IPS DF 6.9 (cell line): ENCODE measurements at places on chromosomes 7 and 10.

GRCh38 chr7:75762350-75762917, 9.6 kb downstream of the CCL26 start:
- no peaks in the 10 kb centered on the region for H3K27me3 ChIP-seq
- H3K4me3 ChIP-seq = no peak overlapping the region
- no peak for DNase-seq
- H3K27ac ChIP-seq = no peak overlapping the region
- no peaks in the 10 kb centered on the region for H3K36me3 ChIP-seq

DNA sequence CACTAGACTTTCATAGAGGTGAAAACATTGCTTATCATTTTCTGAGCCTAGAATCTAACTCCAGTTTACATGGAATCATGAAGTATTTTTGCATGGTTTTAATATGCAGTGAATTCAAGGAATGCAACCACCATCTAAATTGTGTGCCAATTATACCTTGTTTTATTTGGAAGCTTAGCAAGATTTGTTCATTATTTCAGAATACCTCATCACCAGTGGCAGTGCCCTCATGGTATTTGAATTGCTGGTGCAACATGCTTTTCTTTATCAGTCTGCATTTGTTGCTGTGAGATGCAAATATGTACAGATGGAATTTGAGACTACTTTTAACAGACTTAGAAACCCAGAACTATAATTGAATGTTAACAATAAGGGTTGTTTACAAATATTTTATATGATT, 18.7 kb upstream of the ZNF800 start:
- no peak overlapping the region for H3K27ac ChIP-seq
- no peak overlapping the region for H3K4me3 ChIP-seq
- no peaks in the 10 kb centered on the region for H3K27me3 ChIP-seq
- H3K36me3 ChIP-seq = no peaks in the 10 kb centered on the region
- no peaks in the 10 kb centered on the region for H3K4me1 ChIP-seq
- no peak for DNase-seq

DNA sequence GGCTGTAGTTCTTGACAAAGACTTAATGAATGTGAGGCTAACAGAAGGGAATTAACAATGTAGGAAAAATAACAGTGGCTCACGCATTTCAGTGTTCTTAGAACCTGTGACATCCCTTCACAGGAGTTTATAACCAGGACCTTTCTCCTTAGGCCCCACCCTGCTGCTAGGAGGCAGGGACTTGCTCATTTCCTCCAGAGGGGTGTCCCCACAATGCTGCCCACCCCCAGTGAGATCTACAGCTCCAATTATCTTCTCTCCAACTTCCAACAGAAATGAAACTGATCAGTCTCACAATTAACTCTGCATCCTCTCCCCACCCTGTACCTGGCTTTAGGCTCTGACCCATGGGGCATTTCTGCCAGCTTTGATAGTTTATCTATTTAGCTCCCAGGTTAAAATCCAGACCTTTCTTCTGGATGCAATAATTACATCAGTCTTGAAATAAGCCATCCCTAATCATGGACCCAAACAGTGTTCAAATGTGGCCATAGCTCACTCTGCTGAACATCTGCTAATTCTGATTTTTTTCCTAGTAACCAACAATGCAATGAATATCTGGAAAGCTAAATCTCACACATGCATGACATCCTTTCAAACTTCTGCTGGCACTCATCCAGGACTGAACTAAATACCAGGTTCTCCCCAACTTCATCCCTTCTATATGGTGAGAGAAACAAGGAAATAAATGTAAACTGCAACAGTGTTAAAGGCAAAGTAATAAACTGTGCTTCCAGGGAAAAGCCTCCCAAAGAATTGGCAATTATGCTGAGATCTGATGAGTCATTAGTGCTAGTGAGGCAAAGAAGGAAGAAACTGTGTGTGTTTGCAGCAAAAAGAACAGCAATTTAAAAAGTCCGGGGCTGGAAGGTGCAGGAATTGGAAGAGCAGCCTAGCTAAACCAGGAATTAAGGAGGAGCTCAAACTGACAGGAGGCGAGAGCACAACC, 64.6 kb downstream of the HERPUD2 start:
- H3K36me3 ChIP-seq = no peaks in the 10 kb centered on the region; the same call in 1 of the 2 replicates
- H3K4me1 ChIP-seq = no peaks in the 10 kb centered on the region
- no peak overlapping the region for H3K27ac ChIP-seq
- no peak overlapping the region for H3K4me3 ChIP-seq
- H3K27me3 ChIP-seq = no peaks in the 10 kb centered on the region

DNA sequence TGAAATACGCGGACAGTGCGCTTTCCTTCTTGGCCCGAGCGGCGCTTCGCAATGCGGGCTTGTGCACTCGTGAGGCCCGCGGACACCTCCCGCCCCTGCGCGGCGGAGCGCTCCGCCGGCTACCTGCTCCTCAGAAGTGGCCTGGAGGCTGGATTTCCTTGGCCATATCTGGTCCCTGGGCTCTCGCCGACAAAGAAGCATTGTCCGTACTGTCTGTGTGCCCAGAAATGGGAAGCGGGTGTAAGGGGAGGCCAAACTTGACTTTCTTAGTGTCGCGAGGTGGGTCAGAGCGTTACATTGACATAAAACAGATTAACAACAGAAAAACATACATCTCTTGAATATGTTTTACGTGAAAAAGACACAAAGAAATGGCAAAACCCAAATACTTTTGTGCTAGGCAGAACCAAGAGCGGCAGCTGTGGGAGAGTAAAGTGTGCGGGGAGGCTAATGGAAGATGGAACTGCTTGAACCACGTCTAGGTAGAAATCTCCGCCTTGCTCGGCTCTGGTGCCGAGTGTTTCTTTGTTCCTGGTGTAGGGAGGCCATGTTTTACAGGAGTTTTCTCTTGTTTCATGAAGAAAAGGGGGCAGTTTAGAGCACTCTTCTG, 1.4 kb downstream of the LANCL2 start:
- DNase-seq = no peak
- H3K27me3 ChIP-seq = no peaks in the 10 kb centered on the region
- no peaks in the 10 kb centered on the region for H3K36me3 ChIP-seq
- H3K27ac ChIP-seq = no peak overlapping the region
- H3K4me3 ChIP-seq = peak overlapping the region; percentile 99

DNA sequence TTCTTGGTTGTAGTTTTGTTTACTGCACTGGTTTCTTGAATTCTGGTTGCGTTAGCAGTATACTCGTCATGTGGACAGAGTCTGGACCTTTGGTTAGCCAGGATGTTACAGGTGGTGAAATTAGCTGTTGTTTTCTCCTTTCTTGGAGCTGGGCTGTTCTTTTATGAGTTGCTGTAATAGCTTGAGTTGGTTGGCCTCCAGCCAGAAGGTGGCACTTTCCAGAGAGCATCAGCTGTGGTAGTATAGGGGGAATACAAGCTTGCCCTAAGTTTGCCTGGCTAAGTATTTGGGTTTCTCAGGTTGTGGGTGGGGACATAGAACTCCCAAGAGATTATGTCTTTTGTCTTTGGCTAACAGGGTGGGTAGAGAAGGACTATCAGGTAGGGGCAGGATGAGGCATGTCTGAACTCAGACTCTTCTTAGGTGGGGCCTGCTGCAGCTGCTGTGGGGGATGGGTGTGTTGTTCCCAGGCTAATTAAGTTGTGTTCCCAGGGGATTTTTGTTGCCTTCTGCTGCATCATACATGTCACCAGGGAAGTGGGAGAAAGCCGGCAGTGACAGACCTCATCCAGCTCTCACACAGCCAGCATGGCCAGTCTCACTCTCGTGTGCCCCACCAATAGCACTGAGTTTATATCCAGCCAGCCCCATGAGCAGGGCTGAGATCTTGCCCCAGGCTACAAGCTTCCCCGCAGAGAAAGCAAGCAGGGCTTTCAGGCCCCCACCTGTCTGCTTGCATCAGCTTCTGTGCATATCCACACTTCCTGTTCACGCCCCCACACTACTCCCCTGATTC, 246.7 kb upstream of the TPK1 start:
- H3K4me1 ChIP-seq = no peaks in the 10 kb centered on the region
- H3K4me3 ChIP-seq = no peak overlapping the region
- no peak for DNase-seq

DNA sequence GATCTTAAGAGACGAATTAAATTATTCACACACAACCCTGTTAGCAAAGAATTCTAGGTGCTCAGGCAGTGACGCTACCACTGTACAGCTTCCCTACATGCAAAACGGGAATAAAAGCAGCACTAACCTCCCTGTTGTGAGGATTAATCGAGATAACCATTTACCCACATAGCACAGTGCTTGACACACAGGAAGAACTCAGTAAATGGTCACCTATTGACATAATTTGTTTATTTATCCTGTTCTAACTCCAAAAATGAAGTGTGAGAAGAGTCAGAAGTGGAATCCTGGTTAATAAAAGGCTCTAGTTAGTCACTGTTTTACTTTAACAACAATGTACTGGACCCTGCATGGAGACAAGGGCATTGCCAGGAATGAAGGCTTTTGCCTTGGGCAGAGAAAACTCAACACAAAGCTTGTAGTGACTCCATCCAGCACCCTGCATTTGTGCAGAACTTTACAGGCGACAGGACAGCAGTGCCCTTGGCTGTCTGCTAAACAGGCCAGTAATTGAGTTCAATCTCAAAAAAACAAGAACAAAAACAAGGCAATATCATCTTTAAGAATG, 103.8 kb downstream of the SORBS1 start:
- no peak overlapping the region for H3K4me3 ChIP-seq
- DNase-seq = no peak
- no peaks in the 10 kb centered on the region for H3K36me3 ChIP-seq
- no peaks in the 10 kb centered on the region for H3K27me3 ChIP-seq

GRCh38 chr10:5814110-5815107, 1.2 kb upstream of the GDI2 start:
- H3K27ac ChIP-seq = no peak overlapping the region
- H3K4me3 ChIP-seq = peak overlapping the region; percentile 86
- H3K36me3 ChIP-seq = no peaks in the 10 kb centered on the region
- no peak for DNase-seq

DNA sequence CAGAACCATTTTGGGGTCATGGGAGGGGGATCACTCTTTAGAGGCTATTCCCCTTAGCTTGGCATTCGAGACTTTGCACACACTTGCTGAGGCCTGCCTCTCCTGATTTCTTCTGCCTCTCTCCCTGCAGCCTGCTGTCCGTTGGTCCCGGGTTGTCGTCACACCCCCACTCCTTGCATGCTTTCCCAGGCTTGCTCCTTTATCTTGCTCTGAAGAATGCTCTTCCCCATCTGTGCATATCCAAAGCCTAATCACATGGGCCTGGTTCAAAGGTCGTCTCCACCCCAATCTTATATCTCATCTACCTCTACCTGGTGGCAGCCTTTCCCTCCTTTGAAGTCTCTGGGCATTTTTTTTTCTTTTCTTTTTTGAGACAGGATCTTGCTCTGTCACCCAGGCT, 24.3 kb upstream of the EMX2 start:
- H3K27me3 ChIP-seq = no peaks in the 10 kb centered on the region
- DNase-seq = no peak
- no peaks in the 10 kb centered on the region for H3K4me1 ChIP-seq
- H3K4me3 ChIP-seq = no peak overlapping the region
- no peaks in the 10 kb centered on the region for H3K36me3 ChIP-seq

GRCh38 chr7:139889186-139889871, 60.3 kb downstream of the TBXAS1 start:
- H3K4me3 ChIP-seq = no peak overlapping the region
- H3K36me3 ChIP-seq = no peaks in the 10 kb centered on the region
- no peaks in the 10 kb centered on the region for H3K4me1 ChIP-seq
- H3K27me3 ChIP-seq = no peaks in the 10 kb centered on the region
- no peak for DNase-seq

- H3K27me3 ChIP-seq = no peaks in the 10 kb centered on the region
- DNase-seq = no peak
- H3K27ac ChIP-seq = no peak overlapping the region
- 0 out of 2 replicates have a peak, but pooled peaks cover 2% of the 10 kb centered on the region for H3K4me1 ChIP-seq
- H3K4me3 ChIP-seq = no peak overlapping the region
- peaks cover 17% of the 10 kb centered on the region for H3K36me3 ChIP-seq
These were observed 1.9 kb upstream of the BHLHA15 start for GRCh38 chr7:98209166-98209920.

DNA sequence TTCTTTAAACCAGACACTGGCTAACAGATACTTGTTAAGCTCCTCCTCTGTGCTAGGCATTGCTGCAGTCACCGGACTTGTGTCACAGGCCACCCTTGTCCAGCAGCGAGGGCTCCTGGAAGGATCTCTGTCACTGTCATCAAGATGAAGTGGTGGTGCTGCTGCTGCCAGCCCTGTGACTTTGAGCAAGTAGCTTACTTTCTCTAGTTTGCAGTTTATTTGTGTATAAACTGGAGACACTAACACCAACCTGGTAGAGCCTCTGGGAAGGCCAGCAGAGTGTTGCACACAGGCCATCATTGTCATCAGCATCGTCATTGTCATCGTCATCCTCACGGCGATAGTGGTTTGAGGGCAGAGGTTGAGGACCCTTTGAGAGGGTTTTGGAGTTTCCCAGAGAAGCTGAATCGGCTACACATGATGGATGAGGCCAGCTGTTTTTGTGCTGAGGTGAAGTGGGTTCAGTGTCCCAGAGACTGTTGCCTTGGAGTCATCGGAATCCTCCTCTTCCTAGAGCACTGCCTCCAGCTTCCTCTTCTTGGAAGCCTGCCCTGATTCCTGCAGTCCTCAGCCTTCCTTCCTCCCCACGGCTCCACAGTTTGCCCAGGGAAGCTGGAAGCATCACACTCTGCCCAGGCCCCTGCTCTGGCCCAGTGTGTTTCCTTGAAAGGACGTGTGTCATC, 128.4 kb downstream of the GRK5 start:
- H3K4me3 ChIP-seq = no peak overlapping the region
- H3K4me1 ChIP-seq = no peaks in the 10 kb centered on the region; the same call in 1 of the 2 replicates
- no peak overlapping the region for H3K27ac ChIP-seq
- no peak for DNase-seq

GRCh38 chr7:130290745-130291144, 2.2 kb upstream of the CPA4 start:
- no peaks in the 10 kb centered on the region for H3K4me1 ChIP-seq
- no peaks in the 10 kb centered on the region for H3K27me3 ChIP-seq
- H3K4me3 ChIP-seq = no peak overlapping the region
- no peak for DNase-seq

DNA sequence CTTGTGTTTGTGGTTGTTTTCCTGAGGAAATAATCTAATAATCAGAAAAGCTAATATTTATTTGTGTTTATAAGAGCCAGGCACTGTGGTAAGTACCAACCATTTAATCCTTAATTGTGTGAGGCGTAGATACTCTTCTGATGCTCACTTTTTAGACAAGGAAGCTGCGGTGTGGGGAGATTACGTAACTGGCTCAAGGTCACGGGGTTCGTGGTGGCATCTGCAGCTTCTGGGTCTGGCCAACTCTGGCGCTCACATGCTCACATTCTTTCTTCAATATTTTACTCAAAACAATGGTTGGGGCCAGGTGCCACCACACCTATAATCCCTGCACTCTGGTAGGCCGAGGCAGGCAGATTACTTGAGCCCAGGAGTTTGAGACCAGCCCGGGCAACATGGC, 77.6 kb downstream of the RALA start:
- H3K4me3 ChIP-seq = no peak overlapping the region
- H3K27me3 ChIP-seq = no peaks in the 10 kb centered on the region
- DNase-seq = no peak
- H3K27ac ChIP-seq = no peak overlapping the region
- H3K4me1 ChIP-seq = no peaks in the 10 kb centered on the region
